Astrocyte (in vitro differentiated cells and primary cell): ENCODE measurements at places on chromosomes 5 and 9. TPM values are rescaled to one million over a fixed set of nuclear protein-coding genes. Genes with fewer than 3 reads are reported as not detected.

The HRCT1 gene
- total RNA-seq: 0.39 and 0.62 TPM in 2 replicates

GRCh38 chr5:100899675-100900074 lies 3.4 kb downstream of the ST8SIA4 start:
- no peak overlapping the region for H3K27ac ChIP-seq
- peaks cover 2% of the 10 kb centered on the region for H3K27me3 ChIP-seq
- DNase-seq: no peak
- no peaks in the 10 kb centered on the region for H3K36me3 ChIP-seq
- peaks cover 12% of the 10 kb centered on the region for H3K4me1 ChIP-seq

DNA sequence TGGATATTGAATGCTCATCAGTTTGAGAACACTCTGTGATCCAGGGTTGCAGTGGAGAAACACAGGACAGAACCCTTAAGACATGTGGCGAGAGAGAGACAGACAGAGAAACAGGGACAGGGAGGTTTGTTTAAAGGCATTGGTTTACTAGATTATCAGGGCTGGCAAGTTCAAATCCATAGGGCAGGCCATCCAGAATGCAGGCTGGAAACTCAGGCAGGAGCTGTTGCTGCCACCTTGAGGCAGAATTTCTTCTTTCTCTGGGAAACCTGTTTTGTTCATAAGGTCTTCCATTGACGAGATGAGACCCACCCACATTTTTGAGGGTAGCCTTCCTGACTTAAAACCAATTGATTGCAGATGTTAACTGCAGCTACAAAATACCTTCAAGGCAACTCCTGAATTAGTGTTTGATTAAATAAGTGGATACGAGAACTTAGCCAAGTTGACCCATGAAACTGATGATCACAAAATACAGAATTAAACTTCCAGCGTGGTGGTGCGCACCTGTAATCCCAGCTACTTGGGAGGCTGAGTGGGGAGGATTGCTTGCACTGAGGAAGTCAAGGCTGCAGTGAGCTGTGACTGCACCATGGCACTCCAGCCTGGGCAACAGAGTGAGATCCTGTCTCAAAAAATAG lies 55.9 kb downstream of the NSUN2 start:
- H3K4me1 ChIP-seq: peaks cover 1% of the 10 kb centered on the region
- H3K27ac ChIP-seq: no peak overlapping the region
- no peak overlapping the region for H3K4me3 ChIP-seq
- H3K36me3 ChIP-seq: no peaks in the 10 kb centered on the region

The FYB1 gene
- 0.11 TPM in 1 of 2 replicates, not detected in the other for total RNA-seq

DNA sequence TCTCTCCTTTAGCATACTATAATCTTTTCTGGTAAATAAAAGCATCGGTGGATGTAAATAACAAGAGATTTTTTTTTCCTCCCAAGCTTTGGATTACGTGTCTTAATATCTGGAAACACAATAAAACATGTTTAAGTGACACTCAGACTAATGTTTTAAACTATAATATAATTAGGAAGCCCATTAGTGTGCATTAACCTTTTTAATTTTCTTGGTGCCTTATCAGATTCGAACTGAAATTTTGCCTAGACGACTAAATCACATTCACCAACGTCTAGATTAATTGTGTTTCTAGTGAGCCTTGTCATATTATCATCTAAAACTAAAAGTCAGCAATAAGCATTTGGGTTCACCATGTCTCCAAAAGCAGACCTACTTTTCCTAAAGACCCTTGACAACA lies 110.2 kb downstream of the CDH6 start:
- H3K4me3 ChIP-seq: no peak overlapping the region
- H3K36me3 ChIP-seq: peaks cover 24% of the 10 kb centered on the region
- H3K4me1 ChIP-seq: no peaks in the 10 kb centered on the region
- H3K27me3 ChIP-seq: no peaks in the 10 kb centered on the region
- DNase-seq: no peak

The PTGR1 gene
- 36.9 and 43.5 TPM in 2 replicates for total RNA-seq

DNA sequence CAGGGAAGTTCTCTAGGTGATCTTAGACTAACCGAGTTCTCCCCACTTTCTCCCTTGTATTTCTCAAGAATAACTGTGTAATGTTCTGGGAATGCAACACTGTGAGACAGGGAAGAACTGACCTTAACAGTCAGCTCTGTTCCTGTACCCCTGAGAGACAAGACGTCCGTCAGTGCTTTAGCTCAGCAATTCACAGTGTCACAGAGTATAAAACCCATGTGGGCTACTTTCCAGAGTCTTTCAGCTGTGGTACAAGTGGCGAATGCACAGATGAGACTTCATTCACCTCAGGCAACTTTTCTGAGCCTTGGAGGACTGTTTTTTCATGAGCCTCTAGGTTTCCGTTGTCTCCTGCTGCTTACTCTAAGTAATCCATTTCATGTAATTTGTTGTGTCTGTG lies 458.8 kb downstream of the SPATA31D1 start:
- DNase-seq: no peak
- H3K4me3 ChIP-seq: no peak overlapping the region
- no peak overlapping the region for H3K27ac ChIP-seq
- no peaks in the 10 kb centered on the region for H3K27me3 ChIP-seq

DNA sequence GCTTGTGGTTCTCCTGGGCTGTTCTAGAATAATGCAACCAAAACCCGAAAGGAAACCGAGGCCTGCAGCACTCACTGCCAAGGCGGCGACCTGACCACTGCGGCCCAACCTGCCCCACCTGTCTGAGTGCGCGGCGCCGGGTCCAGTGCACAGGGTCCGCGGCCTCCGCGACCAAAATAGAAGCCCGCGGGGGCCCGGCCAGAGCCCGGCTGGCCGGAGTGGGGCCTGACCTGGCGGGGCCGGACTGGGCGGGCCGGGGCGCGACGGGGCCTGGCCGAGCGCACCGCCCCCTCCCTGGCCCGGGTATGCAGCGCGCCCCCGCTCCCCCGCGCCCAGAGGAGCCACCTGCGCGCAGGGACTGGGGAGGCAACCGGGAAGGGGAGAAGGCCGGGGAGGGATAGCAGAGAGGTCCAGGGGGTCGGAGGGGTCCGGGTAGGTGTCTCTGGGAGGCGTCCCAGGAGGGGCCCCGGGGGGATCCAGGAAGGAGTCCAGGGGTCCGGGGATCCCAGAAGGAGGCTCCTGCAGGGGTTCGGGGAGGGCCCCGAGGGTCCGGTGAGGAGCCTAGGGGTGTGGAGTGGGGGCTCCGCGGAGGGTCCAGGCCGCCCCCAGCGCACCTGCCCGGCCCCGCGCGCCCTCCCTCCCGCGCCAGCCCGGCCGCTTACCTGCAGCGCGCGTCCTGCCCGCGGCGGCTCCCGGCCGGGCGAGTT lies 503 bp downstream of the SEMA4D start:
- H3K36me3 ChIP-seq: no peaks in the 10 kb centered on the region
- DNase-seq: no peak
- peaks cover 24% of the 10 kb centered on the region for H3K27me3 ChIP-seq
- no peaks in the 10 kb centered on the region for H3K4me1 ChIP-seq
- peak overlapping the region; percentile 48 for H3K4me3 ChIP-seq

GRCh38 chr5:55919625-55920024 lies 68.5 kb downstream of the IL31RA start:
- no peaks in the 10 kb centered on the region for H3K4me1 ChIP-seq
- H3K36me3 ChIP-seq: no peaks in the 10 kb centered on the region
- DNase-seq: no peak

DNA sequence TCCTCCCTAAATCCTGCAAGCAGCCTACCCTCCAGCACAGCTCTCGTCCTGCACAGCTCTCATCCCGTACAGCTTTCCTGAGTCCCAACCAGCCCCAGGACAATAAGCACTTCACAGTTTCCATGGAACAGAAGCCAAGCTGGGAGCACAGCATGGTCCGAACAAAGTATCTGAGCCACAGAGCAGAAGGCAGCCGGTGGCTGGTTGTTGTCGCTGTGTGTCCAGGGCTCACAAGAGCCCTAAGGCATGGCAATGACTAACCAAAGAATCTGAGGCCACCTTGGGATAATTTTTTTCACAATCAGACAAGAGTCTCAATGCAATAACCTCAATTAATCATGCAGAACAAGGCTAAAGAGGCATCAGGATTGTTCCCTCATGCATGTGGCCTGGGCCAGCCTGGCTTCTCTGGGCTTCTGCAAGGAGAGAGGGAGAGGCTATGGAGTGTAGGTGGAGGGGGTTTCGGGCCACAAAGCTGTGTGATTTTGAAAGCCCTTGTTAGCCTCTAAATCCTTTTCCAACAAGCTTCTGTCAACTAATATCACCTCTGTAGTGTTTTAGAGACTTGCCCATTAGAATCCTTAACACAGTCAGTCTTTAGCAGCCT lies 323.4 kb downstream of the PIK3R1 start:
- no peak overlapping the region for H3K4me3 ChIP-seq
- H3K4me1 ChIP-seq: no peaks in the 10 kb centered on the region
- no peaks in the 10 kb centered on the region for H3K27me3 ChIP-seq
- H3K27ac ChIP-seq: no peak overlapping the region

GRCh38 chr9:90832261-90832660 lies 30.6 kb downstream of the SYK start:
- no peak overlapping the region for H3K27ac ChIP-seq
- no peak overlapping the region for H3K4me3 ChIP-seq
- DNase-seq: no peak
- H3K27me3 ChIP-seq: no peaks in the 10 kb centered on the region
- H3K36me3 ChIP-seq: no peaks in the 10 kb centered on the region

The SOX30 gene
- 0.14 and 0.19 TPM in 2 replicates for total RNA-seq

GRCh38 chr9:113805486-113806132 lies 70.5 kb upstream of the ZNF618 start:
- no peak overlapping the region for H3K27ac ChIP-seq
- no peak for DNase-seq
- H3K4me3 ChIP-seq: no peak overlapping the region
- no peaks in the 10 kb centered on the region for H3K36me3 ChIP-seq
- no peaks in the 10 kb centered on the region for H3K27me3 ChIP-seq
- H3K4me1 ChIP-seq: peaks cover 5% of the 10 kb centered on the region

- DNase-seq: no peak
- H3K4me1 ChIP-seq: no peaks in the 10 kb centered on the region
- no peaks in the 10 kb centered on the region for H3K27me3 ChIP-seq
These were observed 17.7 kb downstream of the TXNDC8 start for GRCh38 chr9:110319781-110320492.

The LHFPL2 gene
- 17.0 and 19.8 TPM in 2 replicates for total RNA-seq

The NNT gene
- 38.9 and 44.3 TPM in 2 replicates for total RNA-seq

DNA sequence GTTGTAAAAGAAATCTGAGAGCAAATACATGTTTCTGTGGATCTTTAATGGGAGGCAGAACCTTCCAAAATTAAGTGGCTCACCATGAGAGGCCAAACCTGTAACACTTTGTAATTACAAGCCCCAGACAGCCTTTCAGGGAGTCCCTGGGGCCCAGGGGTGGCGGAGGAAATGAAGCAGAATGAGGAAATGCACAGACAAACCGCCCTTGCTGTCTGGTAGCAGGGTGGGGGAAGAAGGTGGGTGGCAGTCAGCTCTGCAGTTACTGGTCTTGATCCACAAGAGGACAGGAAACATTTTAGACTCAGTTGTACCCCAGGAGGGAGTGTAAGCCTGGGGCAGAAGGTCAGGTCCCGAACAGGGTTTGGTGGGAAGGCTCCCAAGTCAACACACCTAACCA lies 6.5 kb downstream of the ARL14EPL start:
- H3K27me3 ChIP-seq: no peaks in the 10 kb centered on the region
- no peaks in the 10 kb centered on the region for H3K4me1 ChIP-seq

The CNTLN gene
- 4.4 and 5.5 TPM in 2 replicates for total RNA-seq

- DNase-seq: no peak
- peak overlapping the region; percentile 80 for H3K4me3 ChIP-seq
- peaks cover 15% of the 10 kb centered on the region for H3K4me1 ChIP-seq
These were observed 718 bp downstream of the QSOX2 start for GRCh38 chr9:136244969-136245218.

The STRBP gene
- 11.4 and 13.1 TPM in 2 replicates for total RNA-seq

DNA sequence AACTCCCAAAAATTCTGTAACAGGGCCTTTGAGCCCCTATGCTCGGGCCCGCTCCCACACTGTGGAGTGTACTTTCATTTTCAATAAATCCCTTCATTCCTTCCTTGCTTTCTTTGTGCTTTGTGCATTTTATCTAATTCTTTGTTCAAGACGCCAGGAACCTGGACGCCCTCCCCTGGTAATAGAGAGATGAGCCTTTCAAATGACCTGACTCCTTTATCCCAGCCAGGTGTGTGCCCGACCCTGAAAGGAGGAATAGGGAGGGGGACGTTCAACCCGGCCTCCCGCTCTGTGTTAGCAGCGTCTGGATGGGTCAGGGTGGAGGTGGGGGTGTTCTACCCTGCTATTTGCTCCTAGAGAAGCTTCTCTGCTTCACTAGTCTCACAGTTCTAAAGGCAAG lies 53.9 kb downstream of the FXN start:
- no peak overlapping the region for H3K27ac ChIP-seq
- no peaks in the 10 kb centered on the region for H3K27me3 ChIP-seq
- no peaks in the 10 kb centered on the region for H3K36me3 ChIP-seq
- no peak for DNase-seq
- no peaks in the 10 kb centered on the region for H3K4me1 ChIP-seq

The PPP3R2 gene
- not detected in 2 replicates for total RNA-seq

GRCh38 chr9:136050701-136051452 lies 44.2 kb downstream of the NACC2 start:
- no peaks in the 10 kb centered on the region for H3K36me3 ChIP-seq
- H3K27ac ChIP-seq: peak overlapping the region; percentile 50
- H3K27me3 ChIP-seq: no peaks in the 10 kb centered on the region
- peaks cover 36% of the 10 kb centered on the region for H3K4me1 ChIP-seq
- peak overlapping the region; percentile 54 for H3K4me3 ChIP-seq

- H3K27ac ChIP-seq: no peak overlapping the region
- no peaks in the 10 kb centered on the region for H3K27me3 ChIP-seq
- DNase-seq: no peak
- no peak overlapping the region for H3K4me3 ChIP-seq
These were observed 55.8 kb downstream of the NFIB start for GRCh38 chr9:14258156-14258555.
